ENCODE measurements at places on chromosomes 3 and 15. TPM values are rescaled to one million over a fixed set of nuclear protein-coding genes. Genes with fewer than 3 reads are reported as not detected.

Gene LINS1
- total RNA-seq = 10.3 TPM

Gene AVEN
- total RNA-seq = 25.3 TPM

Gene ADPRH
- total RNA-seq = 6.0 TPM

Gene PLA1A
- 0.14 TPM for total RNA-seq

Gene PLAAT1
- total RNA-seq = 2.1 TPM

Gene DUOX2
- total RNA-seq = not detected

Measured in epithelial cell of proximal tubule (primary cell).